ENCODE measurements at places on chromosomes 16 and 17.

GRCh38 chr17:17824119-17824782 lies 12.5 kb downstream of the SREBF1 start:
- DNase-seq: no peak

DNA sequence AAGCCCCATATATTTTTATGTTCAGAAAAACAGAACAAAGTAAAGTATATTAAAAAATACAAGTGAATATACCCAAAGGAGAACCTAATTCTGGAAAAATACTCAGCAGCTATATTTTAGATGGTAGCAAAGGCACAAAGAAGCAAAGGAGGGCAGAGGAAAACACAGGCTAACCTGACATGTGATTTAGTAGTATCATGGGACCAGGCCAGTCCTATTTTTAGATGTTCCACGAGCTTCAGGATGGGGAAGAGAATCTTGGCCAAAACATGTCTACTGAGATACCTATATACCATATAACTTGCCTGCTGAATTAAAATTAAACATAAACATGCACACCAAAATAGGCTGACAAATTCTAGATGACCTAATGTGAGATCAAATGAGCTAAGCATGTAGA lies 32.9 kb downstream of the SMYD4 start:
- DNase-seq: no peak

- no peak for DNase-seq
These were observed 31.7 kb downstream of the RPH3AL start for GRCh38 chr17:320809-321385.

- DNase-seq: peak; percentile 61
These were observed 17.1 kb downstream of the GNA13 start for GRCh38 chr17:65039336-65039988.

GRCh38 chr16:47323241-47323640 lies 137.6 kb downstream of the ITFG1 start:
- DNase-seq: no peak

DNA sequence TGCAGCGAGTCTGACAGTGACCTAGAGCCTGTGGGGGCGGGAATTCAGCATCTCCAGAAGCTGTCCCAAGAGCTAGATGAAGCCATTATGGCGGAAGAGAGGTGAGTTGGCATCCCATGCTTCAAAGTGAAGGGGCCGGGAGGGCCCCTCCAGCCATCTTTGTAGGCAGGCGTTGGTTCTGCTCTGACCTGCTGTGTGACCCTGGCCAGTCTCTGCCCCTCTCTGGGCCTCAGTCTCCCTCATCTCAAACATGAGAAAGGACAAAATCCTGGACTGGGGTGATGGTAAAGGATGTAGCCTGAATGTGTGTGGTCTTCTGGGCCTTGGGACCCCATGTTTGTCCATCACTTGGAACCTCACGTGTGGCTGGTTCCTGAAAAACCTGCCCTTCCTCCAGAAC lies 5.1 kb downstream of the PIMREG start:
- no peak for DNase-seq

GRCh38 chr17:3318336-3318735 lies 20.2 kb upstream of the OR3A1 start:
- no peak for DNase-seq

DNA sequence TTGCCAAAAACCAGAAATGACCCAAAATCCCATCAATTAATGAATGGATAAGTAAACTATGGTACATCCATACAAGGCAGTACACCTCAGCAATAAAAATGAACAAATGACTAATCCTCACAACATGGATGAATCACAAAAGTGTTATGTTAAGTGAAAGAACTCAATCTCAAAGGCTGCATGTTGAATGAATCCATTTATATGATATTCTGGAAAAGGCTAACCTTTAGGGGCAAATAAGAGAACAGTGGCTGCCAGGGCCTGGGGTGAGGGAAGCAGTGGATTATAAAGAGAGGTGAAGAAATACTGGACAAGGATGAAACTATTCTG lies 46.1 kb upstream of the MSI2 start:
- DNase-seq: no peak

DNA sequence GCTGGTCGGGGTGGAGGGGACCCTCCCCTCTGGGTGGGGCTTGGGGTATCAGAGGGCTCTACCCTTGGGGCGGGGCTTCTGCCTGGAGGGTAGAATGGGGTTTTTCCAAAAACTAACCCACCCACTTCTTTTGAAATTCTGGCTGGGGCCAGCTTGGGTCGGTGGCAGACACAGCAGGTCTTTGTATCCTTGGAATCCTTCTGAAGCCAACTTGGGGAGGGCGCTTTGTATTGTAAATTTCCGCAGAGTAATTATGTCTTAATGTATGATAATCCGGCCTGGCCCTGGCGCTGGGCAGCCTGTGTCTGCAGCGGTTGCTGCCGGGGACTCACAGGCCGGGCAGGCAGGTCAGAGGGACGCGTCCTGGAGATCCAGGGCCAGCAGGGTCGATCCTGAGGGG lies 33.9 kb upstream of the GSE1 start:
- DNase-seq: no peak

- DNase-seq: no peak
These were observed 7.3 kb upstream of the SOCS3 start for GRCh38 chr17:78367193-78367592.

GRCh38 chr17:79834565-79835469 lies 4.4 kb downstream of the CBX4 start:
- no peak for DNase-seq

DNA sequence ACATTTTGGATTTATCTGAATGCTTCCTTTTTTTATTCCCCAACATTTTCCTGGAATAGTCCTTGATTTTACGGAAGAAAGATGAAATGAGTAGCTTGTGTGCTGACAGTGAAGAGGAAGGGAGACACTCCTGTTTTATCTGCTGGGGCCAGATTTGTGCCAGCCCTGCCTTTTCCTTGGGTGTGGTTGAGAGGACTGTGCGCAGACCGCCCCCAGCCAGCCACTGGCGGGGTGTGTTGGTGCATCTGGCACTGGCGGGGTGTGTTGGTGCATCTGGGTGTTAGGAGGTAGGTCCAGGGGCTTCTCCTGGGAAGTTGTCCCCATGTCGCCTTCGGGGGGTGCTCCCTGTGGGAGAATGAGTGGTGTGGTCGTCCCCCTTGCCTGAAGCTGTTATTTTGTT lies 39.5 kb downstream of the RAP1GAP2 start:
- no peak for DNase-seq

DNA sequence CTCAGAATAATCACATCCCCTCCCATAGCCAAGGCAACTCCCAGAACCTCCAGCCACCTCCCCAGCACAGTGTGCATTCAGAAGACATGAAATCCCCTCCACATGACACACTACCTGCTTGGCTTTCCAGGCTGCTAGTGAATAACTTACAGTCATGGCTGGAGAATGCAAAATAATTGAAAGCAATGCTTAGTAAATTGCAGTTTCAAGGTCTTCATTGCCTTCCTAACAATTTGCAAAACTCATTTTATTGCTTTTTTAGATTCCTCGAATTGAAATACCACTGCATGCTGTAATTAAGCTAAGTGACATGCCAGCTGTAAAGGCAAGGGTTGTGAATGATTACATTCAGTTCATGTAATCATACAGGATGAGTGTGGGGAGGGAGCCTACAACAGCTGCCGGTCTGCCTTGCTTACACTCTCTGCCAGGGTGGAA lies 29.0 kb upstream of the HOXB13 start:
- DNase-seq: no peak

DNA sequence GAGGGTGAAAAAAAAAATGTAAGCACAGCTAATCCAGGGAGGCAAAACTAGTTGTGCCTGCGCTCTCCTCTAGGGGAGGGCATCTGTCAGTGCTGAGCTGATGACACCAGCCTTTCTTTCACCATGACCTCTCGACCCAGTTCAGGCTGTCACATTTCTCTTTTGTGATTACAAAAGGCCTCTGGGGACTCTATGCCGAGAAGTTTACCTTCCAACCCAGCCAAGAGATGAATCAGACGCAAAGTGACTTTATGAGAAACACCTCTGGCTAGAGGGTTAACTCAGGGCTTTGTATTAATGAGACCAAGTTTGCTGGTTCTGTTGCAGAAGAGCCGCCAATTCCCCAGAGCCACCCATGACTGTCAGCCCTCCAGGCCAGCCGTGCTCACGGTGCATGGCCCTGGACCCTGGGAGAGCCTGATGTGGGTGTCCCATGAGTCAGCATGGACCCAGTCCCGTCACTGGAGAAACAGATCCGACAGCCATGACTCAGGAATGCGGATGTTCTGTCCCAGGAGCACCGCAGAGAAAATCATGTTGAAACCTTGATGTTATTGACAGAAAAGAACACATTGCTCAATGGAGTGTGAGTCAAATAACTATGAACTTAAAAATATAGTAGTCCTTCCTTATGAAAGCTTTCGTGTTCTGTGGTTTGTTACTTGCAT lies 437.2 kb downstream of the HS3ST3B1 start:
- DNase-seq: no peak

DNA sequence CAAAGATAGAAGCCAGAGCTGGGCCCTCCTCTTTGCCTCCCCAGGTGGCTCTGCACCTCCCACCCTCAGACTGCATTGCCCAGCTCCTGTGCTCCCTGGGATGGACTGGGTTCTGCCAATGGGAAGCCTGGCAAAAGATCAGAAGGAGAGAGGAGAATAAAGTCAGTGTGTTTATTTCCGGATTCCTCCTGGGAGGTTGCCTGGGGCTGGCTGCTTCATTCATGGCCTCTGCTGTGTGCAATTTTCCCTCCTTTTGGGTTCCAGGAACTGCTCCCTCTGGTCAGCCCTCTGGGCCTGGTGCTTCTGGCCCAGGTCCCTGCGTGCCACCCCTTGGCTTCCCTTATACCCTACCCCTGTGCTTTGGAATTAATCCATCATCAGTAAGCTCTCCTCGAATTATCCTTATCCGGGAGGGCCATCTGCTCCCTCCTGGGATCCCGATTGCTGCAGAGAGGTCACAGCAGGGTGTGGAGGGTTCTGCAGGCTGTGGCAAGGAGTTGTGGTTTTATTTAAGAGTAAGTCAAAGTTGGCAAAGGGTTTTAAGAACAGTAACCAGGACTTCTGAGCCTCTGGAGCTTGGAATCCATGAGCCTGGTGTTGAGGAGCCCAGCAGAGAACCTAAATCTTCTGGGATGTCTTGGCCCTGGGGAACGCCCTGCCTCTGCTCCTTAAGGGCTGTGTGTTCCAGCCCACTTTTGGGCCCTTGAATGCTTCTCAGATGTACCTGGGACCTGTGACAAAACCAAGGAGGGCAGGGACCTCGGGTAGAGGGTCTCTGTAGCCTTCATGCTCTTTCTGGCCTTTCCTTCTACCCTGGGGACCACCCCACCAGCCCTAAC lies 8.2 kb upstream of the MMP2 start:
- no peak for DNase-seq

DNA sequence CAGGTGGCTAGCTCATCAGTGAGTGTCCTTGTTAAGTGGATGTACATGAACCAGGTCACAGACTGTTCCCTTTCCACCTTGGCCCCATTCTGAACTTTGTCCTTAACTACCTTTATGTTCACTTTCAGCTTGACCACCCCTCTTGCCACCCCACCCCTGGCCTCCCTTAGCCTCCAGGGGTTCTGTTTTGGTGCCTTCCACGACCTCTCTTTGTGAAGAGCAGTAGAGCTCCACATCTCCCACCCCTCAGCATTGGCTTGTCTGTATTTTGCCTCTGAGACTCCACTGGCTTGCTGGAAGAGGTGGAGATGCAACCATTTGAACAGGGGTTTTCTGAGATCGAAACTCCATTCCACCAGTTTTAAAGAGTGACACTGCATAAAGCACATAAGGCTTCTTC lies 123.5 kb downstream of the RGS9 start:
- DNase-seq: no peak

- DNase-seq: no peak
These were observed 23.0 kb downstream of the ARHGAP23 start for GRCh38 chr17:38451030-38451839.

DNA sequence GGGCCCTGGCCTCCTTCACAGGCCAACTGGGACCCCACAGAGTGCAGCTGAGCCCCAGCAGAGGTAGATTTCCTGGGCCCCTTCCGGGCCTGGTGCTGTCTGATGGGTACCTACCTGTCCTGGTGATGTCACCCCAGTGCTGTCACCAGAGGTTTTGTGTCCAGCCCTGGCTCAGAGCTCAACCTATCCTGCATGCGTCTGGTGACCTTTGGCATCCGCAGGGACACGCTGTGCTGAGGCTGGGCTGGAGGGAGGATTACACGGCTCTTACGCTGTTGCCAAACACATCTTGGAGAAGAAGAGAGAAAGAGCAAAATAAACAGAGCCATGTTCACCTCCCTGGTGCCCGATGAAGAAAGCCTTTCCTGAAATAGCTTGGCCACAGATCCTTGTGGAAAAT lies 70.6 kb upstream of the MED9 start:
- DNase-seq: no peak
